ENCODE measurements at places on chromosomes 2 and 18.

DNA sequence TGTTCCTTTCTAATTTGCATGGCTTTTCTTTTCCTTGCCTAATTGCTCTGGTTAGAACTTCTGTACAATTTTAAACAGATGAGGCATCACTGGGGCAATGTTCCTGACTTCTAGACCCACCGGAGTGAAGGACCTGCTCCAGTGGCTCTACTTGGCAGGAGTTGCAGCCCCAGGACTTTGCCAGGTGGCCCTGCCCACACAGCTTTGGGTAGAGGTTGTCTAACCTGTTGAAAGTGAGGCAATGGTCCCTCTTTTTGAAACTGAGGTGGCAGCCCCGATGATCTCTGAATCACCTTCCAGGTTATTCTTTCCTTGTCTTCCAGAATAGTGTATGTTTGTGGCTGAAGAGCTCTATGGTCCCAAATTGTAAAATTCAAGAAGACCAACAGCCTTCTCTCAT lies 29.9 kb upstream of the ZNF512 start:
- DNase-seq: no peak

GRCh38 chr2:204046145-204046544 lies 109.6 kb downstream of the ICOS start:
- no peak for DNase-seq

- DNase-seq: no peak
Observed at GRCh38 chr2:75465317-75465984, 95.3 kb downstream of the EVA1A start.

DNA sequence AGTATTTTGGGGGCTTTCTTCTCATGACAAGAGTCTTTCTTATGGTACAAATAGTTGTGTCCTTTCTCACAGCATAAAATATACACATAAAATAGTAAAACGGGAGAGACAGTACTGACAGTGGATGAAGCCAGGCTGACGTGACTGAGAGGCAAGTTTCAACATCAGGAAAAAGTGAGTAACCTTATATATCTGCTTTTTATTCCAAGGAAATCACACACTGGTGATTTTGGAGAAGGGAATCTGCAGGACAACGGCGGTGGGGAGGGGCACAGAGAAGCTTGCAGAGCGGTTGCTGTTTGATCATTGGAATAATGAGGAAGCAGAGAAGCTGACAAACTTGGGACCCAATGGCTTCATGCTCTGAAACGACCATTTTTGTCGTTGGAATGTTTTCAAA lies 130.6 kb upstream of the ZNF236 start:
- DNase-seq: no peak

DNA sequence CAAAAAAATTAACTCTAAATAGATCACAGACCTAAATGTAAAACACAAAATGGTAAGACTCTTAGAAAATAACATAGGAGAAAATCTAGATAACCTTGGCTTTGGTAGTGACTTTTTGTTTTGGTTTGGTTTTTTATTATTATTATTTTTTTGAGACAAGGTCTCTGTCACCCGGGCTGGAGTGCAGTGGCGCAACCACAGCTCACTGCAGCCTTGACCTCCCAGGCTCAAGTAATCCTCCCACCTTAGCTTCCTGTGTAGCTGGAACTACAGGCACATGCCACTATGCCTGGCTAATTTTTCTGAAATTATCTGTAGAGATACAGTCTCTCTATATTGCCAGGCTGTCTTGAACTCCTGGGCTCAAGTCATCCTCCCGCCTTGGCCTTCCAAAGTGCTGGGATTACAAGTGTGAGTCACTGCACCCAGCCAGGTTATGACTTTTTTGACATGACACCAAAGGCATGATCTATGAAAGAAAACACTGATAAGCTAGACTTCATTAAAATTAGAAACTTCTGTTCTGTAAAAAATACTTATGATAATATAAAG lies 88.0 kb downstream of the HNRNPLL start:
- DNase-seq: no peak

- DNase-seq: no peak
Observed at GRCh38 chr2:71498261-71498701, 44.9 kb downstream of the DYSF start.

DNA sequence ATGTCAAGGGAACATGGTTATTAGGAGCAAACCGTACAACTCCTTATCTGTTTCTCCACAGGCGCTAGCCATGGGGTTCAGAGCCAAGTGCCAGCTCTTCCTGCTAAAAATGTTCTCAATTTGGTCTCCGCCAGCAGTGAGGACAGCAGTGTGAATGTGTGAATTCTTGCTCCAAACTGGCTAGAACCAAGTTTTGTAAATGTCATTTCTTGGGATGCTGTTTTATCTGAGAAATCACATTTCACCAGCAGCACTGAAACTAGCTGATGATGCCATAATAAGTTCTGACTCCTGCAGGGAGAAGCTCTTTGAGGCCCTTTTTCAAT lies 140.6 kb upstream of the LGALSL start:
- no peak for DNase-seq
